Right atrium auricular region (tissue), 2 donors: ENCODE measurements at places on chromosomes 3 and 15.

DNA sequence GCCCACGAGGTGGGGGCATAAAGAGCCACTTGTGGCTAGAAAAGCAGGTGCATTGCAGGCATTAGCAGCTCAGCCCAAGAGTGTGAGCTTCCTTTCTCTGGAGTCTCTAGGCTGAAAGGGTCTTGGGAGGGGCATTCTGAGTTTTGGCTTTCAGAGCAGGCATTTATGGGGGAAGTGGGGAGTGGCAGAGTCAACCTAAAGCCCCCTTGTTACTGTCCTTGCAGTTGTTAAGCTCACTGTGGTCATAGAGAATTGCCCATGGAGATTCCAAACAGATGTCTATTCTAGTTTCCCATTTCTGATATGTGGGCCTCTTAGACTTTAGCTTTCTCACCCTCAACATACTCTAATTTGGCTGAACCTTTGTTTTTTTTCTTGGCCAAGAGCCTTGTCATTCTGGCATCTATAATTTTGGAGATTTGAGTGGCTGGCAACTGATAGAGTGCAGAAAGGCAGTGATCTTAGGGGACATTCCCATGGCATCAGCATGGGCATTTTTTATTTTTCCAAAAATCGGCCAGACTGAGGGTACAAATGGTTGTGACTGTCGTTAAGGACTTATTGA lies 217.9 kb downstream of the THSD4 start:
- DNase-seq, result no peak

DNA sequence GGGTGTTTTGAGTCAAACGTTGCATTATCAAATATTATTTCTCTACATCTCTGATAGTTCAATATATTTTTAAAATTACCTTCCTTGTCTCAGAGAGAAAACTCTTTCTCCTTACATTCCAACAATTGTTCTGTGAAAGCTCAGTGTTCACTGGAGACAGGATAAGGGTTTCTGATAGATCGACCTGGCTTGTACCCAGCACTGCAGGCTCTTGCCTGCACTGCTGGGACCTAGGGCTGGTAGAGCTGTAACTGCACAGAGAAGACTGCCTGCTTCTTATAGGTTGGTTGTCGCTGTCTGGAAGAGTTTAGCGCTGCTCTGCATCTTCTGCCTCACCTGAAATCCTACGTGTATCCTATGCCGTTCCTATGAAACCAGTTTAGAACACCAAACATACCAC lies 249.9 kb upstream of the LRTM1 start:
- no peak for DNase-seq

DNA sequence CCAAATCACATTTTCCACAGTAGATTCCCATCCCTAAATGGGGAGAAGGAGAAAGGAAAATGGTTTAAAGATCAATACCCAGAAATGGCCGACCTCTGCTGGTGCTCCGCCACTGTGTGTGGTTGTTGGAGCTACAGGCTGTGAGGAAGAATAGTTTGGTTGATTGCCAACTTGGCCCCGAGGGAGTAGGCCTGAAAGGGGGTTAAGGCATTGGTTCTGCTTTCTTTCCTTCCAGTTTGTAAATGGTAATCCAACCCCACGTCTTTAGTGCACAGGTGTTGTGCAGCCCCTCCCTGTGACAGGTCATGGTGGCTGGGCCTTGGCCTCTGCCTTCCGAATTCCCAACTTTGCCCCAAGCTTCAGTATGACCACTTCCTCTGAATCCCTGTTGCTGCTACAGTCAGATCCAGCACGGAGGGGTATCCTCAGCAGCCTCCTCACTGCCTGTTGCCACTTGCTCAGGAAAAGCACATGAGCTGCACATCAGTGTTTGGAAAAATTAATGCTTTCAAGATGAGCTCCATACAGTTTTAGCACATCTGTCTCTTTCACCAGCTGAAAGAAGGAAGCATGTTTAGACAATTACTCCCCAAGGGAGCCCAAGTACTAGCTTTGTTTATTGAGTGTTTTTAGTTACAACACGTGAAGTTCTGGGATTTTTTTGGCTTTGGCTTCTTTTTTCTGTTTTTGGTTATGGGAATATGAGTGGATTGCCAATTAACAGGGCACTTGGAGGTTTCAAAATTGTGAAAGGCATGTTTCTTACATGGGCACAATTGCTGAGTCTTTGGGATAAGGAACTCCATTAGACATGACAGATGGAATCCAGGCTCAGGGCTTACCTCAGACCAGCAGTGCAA lies 92.3 kb upstream of the ROPN1 start:
- DNase-seq, result no peak

DNA sequence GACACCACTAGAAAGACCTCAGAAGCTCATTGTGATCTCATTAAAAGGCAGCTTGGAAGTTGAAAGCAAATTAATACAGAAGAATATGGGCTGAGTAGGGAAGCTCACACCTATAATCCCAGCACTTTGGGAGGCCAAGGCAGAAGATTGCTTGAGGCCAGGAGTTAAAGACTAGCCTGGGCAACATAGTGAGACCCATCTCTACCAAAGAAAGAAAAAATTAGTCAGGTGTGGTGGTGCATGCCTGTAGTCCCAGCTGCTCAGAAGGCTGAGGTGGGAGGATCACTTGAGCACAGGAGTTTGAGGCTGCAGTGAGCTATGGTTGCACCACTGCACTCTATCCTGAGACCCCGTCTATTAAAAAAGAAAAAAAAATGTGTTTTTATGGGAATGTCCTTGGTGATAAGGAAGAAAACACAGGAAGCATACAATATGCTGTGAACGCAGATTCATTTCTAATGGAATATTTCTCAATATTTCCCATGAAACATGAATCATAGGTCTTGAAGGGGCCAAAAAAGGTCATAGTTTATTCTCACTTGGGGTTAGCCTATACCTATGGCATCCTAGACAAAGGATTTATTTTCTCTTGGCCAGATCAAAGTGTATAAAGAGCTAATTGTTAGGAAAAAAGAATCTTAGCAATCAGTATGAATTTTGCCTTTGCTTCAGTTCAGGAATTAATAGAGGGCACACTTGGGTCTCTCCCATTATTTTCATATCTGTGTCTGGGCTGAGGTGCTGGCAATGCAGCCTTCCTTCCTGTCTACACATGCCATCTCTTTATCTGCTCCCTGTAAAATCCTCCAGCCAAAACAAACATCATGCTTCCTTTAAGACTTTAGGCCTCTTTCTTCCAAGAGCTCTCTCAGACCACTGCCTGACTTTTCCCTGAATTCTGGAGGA lies 98.2 kb downstream of the FNDC3B start:
- no peak for DNase-seq

- no peak for DNase-seq
Measured at GRCh38 chr3:79113876-79114275, 653.9 kb downstream of the ROBO1 start.
